ENCODE measurements at places on chromosomes 7 and 10.

DNA sequence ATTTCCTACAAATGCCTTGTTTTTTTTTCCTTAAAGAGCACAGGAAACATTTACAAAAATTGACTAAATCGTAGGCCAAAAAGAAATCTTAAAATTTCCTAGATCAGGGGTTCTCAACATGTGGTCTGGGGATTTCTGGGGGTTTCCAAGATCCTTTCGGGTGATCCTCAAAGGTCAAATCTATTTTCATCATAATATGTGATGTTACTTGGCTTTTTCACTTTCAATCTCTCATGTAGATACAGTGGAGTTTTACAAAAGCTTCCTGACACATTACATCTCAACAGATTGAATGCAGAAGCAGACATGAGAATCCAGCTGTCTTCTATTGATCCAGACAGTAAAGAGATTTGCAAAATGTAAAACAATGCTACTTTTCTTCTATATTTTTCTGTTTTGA is 497.3 kb downstream of the INHBA start:
- DNase-seq: no peak

DNA sequence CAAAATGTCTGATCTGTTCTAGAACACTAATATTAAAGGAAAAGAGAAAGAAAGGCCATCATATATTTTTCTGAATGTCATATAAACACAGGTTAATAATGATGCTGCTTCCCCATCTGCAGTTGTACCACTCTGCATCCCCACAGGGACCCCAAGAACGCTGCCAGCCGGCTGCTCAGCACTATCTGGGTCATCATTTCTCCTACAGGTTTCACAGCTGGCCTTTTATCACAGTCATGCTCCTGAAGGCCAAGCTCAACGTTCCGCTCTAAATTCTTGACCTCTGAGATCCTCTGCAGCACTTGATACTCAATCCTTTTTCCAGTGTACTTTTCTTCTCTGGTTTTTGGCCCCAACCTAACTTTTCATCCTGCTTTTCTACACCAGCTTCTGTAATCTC is 4.8 kb downstream of the IDI1 start:
- no peak for DNase-seq

DNA sequence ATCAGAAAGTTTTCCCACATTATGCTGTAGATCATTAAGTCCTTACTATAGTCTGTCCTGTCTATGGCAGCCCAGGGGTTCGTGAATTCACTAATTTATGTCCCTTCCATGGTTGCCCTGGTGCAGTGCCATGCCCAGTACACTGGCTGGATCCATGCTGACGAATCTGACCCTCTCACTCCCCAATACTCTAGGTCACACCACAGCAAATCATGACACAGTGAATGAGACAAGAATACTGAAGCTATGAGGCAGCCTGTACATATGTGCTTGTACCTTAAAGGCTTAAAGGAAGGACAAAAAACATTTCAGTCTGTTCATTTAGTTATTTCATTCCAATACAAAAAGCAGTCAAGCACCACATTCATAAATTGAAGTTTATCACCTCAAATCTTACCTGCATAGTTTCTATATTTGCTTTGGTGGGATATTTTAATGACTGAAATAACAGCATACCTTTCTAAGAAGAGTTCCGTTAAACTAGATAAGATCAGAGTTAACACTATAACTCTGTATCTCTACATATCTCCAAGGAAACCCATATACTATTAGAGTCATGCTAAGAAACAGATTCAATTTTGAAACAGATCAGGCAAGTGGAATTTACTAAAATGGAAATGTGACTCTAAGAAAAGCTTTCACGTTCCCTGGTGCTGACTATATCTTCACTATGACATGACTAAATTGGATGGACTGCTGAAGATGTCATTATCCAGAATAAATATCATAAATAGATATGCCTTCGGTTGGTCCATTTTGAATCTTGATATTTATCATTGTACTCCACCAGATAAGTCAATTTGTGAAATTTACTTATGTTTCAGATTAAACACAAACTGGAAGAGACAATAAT is 36.7 kb downstream of the OSBPL3 start:
- DNase-seq: no peak

DNA sequence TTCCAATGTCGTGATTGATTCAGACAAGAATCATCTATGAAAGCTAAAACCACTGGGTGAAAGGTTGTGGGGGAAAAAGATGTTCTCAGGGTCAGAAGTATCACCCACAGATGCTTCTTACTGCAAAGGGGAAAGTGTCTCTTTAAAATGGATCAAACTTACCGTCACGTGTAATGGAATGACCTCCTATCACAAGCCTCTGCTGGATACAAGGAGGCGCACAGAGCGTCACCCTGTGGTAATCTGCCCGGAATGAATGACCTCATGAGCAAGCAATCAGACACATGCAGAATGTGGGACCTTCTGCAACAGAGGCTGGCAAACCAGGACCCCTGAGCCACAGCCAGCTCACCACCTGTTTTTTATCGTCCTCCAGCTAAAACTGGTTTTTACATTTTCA is 33.0 kb downstream of the WIPF3 start:
- no peak for DNase-seq

- no peak for DNase-seq
Observed at GRCh38 chr7:48876087-48876486, 48.3 kb upstream of the CDC14C start.

- DNase-seq: no peak
Observed at GRCh38 chr7:99557196-99557607, 1.2 kb upstream of the ZNF655 start.

GRCh38 chr7:114392686-114393085 is 21.9 kb upstream of the FOXP2 start:
- no peak for DNase-seq

- DNase-seq: no peak
Observed at GRCh38 chr7:121530227-121531174, 134.4 kb upstream of the FAM3C start.

- no peak for DNase-seq
Observed at GRCh38 chr10:99981581-99982199, 28.1 kb downstream of the DNMBP start.

DNA sequence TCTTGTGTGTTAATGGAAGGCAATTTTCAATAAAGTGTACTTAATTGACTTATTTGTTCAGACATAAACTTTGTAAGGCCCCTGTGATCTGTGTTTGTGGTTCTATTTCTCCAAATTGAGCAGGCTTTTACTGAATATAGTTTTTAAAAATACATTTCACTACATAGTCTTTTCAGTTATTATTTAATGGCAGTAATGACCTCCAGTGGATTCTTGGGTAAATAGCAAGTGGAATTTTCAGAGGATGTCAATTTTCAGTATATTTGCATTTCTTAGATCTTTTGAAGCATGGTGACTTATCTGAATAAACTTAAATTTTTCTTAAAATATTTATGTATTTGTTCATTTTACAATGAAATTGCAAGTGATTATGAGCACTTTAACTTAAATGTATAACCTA is 203.1 kb upstream of the PCLO start:
- no peak for DNase-seq
